Activated T-helper 1 cell treated with anti-CD3 and anti-CD28 coated beads, Interleukin-2, amount 50 U/mL, for 16 hours (primary cell): ENCODE measurements at places on chromosomes 13 and 19.

- DNase-seq: no peak
Observed at GRCh38 chr19:40312533-40312932, 27.4 kb upstream of the AKT2 start.

- DNase-seq: no peak
Observed at GRCh38 chr13:33052506-33053280, 36.5 kb downstream of the KL start.

- no peak for DNase-seq
Observed at GRCh38 chr13:106818971-106819370, 251.0 kb upstream of the ARGLU1 start.

GRCh38 chr19:17751912-17752273 lies 616 bp downstream of the FCHO1 start:
- no peak for DNase-seq

DNA sequence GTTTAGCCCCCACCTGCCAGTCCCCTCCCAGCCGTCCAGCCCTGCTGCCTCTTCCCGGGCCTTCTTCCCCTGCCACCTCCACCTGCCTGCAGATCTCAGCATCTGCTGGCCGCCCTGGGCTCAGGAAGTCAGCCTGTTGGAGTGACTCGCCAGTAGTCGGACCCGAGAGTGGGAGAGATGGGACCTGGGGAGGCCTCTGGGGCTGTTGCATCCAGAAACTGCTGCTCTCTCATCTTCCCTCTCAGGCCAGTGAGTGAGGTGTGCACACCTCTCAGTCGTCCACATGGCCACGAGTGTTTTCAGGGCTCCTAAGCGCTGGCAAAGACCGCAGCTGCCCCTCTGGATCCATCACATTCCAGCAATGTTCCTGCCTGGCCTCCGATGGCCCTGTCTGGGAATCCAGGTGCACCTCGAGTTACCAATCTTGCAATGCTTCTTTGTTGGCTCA lies 151.8 kb upstream of the SOX1 start:
- DNase-seq: no peak

DNA sequence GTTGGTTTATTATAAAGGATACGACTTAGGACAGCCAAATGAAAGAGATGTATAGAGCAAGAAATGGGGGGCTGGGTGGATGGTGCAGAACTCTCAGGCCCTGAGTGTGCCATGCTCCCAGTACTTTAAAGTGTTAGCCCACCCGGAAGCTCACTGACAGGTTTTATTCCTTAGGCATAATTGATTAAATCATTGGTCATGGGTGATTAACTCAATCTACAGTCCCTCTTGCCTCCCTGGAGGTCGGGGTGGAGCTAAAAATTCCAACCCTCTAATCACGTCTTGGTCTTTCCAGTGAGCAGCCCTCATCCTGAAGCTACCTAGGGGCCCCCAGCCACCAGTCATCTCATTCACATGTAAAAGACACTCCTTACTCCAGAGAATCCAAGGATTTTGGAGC lies 9.9 kb upstream of the LEUTX start:
- DNase-seq: no peak

DNA sequence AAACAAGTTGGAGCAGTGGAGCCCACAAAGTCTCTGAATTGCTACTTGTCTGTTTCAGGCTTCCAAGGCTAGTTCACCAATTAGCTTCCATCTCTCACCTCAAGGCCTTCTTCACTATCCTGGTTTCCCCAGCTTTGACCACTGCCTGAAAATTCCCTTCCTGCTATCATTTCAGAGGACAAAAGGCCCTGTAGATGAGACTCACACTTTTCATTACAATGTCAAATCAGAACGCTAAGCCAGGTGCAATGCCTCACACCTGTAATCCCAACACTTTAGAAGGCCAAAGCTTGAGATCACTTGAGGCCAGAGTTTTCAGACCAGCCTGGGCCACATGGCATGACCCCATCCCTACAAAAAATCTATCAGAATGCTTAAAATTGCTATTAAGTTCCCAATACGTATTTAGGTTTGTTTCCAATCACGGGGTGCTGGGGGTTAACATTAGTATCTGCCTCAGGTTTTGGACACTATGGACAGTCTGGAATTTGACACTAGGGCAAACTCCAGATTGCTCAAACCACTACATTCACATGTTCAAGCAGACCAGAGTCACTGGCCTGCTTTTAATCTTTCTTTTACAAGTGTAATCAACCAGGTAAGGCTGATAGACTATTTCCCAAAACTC lies 5.5 kb downstream of the TPT1 start:
- no peak for DNase-seq

- peak; percentile 8 for DNase-seq
Observed at GRCh38 chr19:57708641-57709361, at the start of gene ZNF154. Gene ZNF154, minus strand, starts transcription at chr19:57709204. Its CDS starts 233 bp downstream, at chr19:57708971.

- DNase-seq: no peak
Observed at GRCh38 chr13:51479199-51479523, 26.3 kb upstream of the INTS6 start.

DNA sequence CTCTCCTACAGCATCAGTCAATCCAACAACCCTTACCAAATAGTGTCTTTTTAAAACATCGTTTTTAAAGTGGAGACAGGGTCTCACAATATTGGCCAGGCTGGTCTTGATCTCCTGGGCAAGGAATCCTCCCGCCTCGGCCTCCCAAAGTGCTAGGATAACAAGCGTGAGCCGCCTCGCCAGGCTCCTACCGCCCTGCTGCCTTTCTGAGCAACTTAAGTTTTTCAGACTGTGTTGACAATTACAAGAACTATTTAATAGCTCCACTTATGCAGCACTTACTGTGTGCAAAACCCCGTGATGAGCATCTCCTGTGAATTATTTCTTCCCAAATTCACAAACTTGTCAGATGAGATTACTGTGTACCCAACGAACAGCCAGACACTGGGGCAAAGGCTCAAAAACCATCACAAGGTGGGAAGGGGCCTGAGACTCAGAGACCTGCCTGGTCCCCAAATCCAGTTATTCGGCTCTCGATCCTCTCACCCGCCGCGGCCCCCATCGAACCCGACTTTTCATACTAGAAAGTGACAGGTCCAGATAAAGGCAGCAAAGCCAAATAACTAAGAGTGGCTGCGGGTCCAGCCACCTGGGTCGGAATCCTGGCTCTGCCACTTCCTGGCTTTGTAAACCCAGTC lies 581 bp downstream of the RPL18 start:
- DNase-seq: no peak

GRCh38 chr13:52450793-52451116 lies 321 bp upstream of the VPS36 start:
- no peak for DNase-seq

DNA sequence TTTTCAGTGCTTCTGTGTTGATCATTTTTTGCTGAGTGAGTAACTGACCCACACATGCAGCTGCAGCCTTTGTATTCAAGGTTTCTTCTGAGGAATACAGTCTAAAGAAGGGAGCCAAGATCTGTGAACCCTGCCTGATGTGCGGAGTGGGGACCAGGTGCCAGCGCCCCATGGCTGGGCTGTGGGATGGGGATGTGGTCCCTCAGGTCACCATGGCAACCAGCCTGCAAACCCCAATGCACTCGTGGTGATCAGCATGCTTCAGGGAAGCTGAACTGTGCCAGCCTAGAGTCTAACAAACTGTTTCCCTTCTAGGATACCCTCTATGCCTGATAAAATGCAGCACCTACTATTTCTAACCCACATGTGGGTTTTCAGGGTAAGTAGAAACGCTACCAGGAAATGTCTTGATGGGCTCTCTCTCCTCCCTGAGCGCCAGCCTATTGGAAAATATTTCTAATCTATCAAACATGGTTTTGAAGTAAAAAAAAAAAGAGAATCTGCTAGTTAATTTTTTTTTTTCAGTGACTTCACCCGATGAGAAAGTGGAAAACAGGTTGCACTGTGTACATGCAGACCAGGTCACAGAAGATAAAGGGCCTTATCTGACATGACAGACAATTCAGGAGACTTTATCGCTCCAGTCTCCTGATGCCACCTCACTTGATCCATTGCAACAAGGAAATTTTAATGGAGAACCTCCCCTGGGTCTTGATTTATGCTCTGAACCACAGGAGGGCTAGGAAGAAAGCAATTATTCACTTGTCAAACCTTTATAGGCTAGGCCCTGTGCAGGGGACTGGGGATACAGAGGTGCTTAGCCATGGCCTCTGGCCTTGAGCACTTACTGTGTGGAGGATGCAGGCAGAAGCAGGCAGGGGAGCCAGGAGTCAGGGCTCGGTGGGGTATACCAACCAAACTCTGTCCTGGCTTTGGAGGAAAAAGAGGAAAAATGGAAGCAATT lies 51.1 kb downstream of the RASL11A start:
- DNase-seq: no peak

DNA sequence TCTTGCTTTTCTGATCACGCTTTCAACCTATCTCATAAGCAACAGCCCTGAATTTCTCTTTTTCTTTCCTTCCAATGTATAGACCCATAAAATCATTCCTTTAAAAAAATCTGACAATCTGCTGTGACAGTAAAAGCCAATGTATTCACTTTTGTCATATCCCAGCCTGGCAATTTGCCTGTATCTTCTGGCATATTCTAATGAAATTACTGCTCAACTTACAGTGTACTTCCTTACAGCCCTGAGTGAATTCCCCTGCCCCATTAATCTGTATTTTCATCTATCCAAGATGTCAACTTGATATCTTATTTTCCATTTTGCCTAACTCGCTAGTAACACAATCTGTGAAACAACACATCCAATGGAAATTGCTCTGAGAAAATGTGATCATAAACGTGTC lies 18.0 kb upstream of the SERP2 start:
- DNase-seq: no peak

DNA sequence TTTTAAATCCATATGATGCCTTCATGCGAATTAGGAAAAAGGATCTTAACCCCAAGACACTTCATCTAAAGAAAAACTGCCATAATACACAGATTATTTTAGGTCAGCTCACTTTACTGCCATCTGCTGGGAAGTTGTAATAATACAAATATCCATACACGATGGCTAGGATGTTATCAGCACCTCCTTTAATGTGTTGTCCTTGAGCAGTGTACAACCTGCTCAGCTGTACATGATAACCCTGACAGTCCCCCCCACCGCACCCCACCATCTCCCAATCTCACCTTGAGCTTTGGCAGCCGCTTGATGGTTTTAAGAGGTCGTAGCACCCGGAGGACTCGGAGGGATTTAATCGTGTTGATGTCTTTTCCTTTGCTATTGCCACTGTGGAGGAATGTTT lies 112.2 kb downstream of the IER2 start:
- no peak for DNase-seq

DNA sequence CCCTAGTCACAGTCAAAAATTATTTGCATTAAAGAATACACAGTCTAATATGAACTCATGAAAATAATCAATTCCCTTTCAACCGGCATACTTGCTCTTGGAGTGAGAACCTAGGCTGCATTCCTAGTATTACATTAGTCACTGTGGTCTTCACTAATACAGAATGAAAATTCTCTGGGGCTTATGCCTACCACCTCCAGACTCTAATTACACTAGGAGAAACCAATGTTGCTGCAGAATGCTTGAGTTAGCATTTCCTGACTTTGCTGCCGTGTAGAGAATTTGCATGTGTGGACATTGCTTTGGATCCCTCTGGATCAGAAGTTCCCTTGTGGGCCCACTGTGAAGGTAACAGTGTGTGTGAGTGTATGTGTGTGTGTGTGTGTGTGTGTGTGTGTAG lies 87.8 kb downstream of the CCNA1 start:
- no peak for DNase-seq

DNA sequence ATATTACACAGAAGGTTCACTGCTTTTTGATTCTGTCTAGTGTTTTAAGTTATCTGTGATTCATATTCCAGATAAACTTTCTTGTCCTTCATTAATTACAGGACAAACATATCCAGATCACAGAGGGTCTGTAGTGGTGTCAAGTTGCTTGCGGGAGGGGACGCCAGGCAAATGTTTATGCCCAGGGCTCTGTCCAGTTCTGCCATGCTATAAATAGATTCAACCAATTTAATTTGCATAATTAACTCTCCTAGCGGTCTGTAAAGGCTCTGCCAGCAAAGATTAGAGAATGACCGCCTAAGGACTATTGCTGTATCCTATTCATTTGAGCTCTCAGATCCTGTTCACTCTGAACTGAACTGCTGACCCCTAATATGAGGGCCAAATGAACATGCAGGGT lies 59.7 kb upstream of the TRPC4 start:
- DNase-seq: no peak

GRCh38 chr13:51437550-51438127 lies 15.2 kb downstream of the INTS6 start:
- no peak for DNase-seq

DNA sequence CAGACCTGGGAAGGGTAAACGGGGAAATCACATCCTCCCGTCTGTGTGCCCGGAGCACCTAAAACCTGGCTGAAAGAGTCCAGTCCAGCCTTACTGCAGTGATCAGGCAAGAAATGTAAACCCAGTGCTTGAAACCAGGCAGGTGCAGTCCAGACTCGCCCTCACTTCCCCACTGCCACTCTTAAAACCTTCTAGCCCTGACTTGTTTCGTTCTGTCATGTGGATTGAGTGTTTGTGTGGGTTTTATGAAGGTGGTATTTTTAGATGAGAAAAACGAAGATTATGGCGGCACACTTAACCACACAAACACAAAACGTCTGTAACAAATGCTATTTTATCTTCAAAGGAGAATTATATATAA lies 839 bp upstream of the CKAP2 start:
- no peak for DNase-seq

DNA sequence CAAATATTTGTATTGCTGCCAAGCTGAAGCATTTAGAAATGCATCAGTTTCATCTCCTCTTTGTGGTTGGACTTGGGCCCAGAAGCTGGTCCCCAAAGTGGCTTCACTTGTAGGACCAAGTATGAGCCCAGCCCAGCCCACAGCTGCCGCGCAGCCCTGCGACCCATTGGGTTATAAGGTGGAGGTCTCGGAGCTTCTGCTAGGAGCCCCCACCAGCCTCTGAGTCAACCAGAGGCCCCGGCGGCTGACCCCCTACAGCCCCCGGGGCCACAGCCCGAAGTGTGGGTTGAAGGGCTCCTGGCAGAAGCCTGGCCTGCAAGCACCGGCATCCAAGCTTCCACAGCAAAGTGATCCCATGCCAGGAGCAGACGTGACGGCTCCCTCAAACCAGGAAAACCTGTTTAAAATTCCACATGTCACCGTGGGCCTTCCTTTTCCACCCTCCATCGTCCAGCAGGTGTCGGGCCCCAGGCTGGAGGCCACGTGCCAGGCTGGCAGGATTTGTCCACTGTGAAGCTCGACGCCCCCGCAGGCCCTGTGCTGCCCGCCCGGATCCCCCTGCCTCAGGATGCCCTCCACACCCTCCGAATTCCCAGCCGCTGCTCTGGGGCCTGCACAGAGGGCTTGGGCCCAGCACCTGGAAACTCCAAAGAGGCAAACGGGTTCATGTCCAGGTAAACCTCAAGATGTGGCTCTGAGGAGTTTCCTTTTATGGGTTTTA lies 54.7 kb downstream of the C13orf46 start:
- no peak for DNase-seq

- no peak for DNase-seq
Observed at GRCh38 chr19:11506101-11506555, 489 bp upstream of the ZNF653 start.

- DNase-seq: no peak
Observed at GRCh38 chr13:77696006-77696878, 1.2 kb upstream of the SLAIN1 start.

- no peak for DNase-seq
Observed at GRCh38 chr13:97826421-97827012, 127.0 kb upstream of the IPO5 start.
